ENCODE measurements at places on chromosomes 2 and 18.

GRCh38 chr2:72993147-72993932 lies 76.0 kb downstream of the EMX1 start:
- no peak for DNase-seq

DNA sequence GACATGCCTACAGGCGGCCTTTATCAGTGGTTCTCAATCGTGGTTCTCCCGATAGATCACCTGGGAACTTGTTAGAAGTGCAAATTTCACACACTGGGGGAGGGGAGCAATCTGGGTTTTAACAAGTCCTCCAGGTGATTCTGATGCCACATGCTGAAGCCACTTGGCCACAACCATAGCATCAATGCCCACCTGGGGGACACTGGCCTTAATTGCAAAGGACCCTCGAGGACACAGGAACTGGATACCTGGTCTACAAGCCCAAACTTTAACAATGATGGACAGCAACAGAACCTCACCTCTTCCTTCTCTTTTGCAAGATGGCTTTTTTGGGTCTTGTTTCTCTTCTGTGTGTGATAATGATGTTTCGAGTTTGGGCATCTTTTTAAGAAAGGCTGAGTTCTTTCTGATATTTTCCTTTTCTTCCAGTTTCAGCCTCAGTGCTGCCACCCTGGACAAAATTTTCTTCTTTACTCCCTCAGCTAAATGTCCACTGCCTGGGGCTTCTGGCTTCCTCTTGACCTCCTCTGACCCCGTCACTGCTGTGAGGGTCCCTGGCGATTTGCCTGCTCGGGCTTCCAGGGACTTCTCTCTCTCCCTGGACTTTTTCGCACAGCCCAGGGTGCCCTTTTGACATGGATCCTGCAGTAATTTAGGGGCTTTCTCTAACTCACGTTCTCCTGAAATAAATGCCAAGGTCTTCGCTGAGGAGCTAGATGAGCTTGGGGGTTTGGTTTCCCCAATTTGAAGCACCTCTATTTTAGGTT lies 94.2 kb downstream of the ALPK2 start:
- DNase-seq = no peak

GRCh38 chr2:69715964-69716363 lies 26.0 kb upstream of the ANXA4 start:
- DNase-seq = no peak

GRCh38 chr18:21242141-21242779 lies at the start of gene GREB1L:
TSS of gene GREB1L (plus strand) at chr18:21242232. CDS start at chr18:21383519, 141,287 bp downstream.
- no peak for DNase-seq

GRCh38 chr2:85015653-85016360 lies 44.8 kb downstream of the KCMF1 start:
- no peak for DNase-seq

DNA sequence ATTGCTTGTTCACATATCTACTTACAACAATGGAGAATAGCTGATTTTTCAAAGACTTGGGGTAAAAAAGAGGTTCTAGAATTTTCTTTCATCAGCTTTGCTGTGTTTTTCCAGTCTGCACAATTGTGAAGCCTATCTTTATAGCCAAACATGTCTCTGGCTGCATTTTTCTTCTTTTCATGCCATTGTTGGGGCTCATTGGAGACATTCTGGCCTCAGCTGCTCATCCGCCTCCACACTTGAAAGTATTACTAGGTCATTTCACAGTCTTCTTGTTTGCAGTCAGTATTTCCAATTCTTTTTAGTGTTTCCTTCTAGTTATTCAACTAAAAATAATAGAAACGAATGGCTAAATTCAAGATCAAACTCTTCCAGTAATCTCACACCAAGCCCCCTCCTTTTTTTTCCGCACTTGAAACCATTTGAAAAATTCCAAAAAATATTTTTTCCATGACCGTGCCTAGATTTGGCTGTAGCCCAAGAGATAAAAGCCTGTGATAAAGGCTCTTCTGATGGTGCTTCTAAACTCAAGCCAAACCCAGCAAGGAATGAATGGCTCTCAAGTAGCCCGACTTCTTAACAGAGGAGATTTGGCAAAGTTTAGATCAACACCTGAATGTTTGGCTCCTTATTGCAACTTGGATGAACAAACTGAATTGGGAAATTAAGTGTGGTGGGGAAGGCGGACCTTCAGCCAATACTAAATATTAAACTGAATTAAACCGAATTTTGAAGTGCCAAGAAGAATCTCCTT lies 103.4 kb downstream of the NRP2 start:
- DNase-seq = no peak

DNA sequence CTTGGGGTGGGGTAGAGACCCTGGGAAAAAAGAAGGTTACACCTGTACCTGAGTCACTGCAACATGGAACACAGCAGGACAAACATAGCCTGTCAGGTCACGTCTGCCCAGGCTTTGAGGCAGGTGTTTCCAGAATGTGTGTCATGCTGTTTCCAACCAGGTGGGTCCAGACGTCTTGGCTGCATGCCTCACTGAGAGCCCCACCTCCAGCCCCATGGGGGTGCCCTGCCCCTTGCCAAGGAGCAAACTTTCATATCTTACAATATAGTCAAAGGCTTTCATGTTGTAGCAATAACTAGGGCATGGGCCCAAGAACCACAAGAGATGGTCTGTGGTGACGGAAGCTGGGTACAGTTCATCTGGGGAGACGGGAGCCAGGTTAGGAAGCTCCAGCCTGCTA lies 499.7 kb downstream of the BCL11A start:
- DNase-seq = no peak

- no peak for DNase-seq
Observed at GRCh38 chr2:163191372-163191771, 352.8 kb upstream of the KCNH7 start.

GRCh38 chr2:192735447-192735846 lies 540.7 kb upstream of the TMEFF2 start:
- no peak for DNase-seq

DNA sequence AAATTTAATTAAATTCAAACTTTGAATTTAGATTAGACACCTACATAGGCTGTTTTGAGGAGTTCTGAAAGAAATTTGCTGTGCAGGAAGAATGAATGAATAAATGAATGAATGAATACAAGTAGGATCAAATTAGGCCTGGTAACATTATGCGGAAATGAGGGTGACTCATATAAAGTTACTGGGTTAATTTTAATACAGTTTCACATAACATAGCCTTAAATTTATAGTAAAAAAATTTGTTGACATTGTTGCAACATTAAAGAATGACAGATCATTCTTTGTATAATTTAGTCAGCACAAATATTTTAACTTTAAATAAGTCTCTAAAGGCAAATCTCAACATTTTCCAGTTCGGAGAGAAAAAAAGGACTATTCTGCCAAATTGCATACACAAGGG lies 1293.1 kb upstream of the SLC39A10 start:
- DNase-seq = no peak

DNA sequence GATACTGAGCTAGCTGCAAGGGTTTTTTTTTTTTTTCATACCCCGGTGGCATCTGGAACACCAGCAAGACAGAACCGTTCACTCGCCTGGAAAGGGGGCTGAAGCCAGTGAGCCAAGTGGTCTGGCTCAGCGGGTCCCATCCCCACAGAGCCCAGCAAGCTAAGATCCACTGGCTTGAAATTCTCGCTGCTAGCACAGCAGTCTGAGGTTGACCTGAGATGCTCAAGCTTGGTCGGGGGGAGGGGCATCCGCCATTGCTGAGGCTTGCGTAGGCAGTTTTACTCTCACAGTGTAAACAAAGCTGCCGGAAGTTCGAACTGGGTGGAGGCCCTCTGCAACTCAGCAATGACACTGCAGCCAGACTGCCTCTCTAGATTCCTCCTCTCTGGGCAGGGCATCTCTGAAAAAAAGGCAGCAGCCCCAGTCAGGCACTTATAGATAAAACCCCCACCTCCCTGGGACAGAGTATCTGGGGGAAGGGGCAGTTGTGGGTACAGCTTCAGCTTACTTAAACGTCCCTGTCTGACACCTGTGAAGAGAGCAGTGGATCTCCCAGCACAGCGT lies 5.1 kb upstream of the MIB1 start:
- DNase-seq = no peak

- no peak for DNase-seq
Observed at GRCh38 chr18:448116-448790, 52.2 kb downstream of the COLEC12 start.

DNA sequence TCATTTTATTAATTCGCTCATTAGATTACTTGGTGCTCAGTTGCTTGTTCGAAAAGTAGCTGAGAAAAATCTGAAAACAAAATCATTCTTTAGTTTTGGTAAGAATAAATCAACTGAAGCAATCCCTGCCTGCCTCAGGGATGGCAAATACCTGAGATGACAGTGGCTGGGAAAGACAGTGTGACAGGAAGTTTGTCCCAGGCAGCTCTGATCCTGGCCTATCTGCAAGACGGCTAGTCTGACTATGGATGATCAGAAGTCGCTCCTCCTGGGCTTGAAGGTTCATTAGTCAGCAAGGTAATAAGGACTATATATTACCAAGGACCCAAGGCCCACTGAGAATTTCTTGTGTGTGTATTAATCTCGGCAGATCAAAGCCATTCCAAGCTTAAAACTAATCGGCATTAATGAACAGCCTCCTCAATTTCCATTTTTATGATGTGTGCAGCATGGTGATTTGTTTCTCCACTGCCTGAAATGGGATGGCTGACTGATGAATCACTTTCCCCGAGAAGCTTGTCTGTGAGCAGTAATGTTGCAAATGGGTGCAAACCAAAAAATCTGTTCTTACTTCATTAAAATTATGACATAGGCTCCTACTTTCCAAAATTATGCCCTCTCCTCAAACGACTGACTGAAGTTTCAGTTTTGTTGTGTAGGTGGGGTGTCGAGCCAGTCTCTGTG lies 199.9 kb downstream of the ACTR3 start:
- DNase-seq = no peak

GRCh38 chr2:137255990-137256389 lies 490.6 kb downstream of the THSD7B start:
- no peak for DNase-seq

- no peak for DNase-seq
Observed at GRCh38 chr18:73842795-73843394, 304.7 kb downstream of the FBXO15 start.

- no peak for DNase-seq
Observed at GRCh38 chr2:205574001-205574400, 108.3 kb upstream of the NRP2 start.

- no peak for DNase-seq
Observed at GRCh38 chr18:48905513-48905912, 45.3 kb downstream of the SMAD7 start.

DNA sequence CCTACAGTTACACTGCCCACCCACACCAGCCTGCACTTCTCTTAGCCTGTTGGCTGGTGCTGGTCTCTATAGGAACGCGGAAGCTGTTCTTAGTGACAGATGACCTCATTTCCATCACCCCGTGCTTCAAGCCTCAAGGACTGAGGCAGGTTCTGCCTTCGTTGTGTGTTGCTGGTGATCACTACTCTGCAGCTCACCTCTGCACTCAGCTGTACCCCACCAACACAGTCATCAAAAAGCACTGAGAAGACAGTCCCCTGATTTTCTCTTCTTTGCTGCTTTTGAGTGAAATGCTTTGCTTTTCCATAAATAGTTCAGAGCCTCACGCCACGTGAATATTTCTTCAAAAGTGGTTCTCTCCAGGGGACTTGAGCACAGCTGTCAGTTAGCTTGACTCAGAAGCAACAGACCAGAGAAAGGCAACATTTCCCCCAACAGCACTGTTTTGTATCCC lies 225.7 kb upstream of the CCDC150 start:
- no peak for DNase-seq

GRCh38 chr2:174972924-174973323 lies 32.3 kb downstream of the CHN1 start:
- DNase-seq = no peak

DNA sequence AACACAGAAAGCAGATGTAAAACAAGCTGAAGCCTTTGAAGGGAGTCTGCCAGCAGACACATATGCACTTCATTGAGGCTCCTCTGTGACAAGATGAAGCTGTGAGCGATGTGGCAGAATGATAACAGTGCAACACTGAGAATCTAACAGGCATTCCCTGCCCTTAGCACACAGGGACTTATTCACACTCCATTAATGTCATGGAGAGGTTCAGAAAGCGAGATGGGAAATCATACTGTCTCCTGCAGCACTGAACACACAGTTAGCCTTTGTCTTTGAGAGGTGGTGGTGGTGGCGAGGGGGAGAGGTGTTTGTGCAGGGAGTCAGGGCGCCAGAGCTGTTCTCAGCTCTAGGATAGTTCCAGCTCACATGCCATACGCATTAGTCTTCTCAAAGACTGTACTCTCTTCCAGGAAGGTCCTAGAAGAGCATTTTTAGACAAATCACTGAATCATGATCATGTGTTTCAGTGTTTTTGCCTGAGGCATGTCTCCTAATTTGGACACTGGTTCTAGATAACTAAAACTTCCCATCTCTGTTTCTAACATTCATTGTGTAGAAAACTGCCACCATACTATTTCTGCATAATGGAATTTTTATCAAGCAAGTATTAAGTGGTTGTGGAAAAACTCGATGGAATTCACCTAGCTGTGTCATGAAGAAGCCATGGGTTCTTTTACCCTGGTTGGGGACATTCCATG lies 93.5 kb upstream of the ITGB6 start:
- DNase-seq = no peak

GRCh38 chr2:185108588-185108987 lies 510.3 kb downstream of the ZNF804A start:
- no peak for DNase-seq

GRCh38 chr18:36724591-36725001 lies 104.2 kb downstream of the TPGS2 start:
- DNase-seq = peak; percentile 74

- no peak for DNase-seq
Observed at GRCh38 chr2:208466920-208467298, 60.3 kb downstream of the PTH2R start.

DNA sequence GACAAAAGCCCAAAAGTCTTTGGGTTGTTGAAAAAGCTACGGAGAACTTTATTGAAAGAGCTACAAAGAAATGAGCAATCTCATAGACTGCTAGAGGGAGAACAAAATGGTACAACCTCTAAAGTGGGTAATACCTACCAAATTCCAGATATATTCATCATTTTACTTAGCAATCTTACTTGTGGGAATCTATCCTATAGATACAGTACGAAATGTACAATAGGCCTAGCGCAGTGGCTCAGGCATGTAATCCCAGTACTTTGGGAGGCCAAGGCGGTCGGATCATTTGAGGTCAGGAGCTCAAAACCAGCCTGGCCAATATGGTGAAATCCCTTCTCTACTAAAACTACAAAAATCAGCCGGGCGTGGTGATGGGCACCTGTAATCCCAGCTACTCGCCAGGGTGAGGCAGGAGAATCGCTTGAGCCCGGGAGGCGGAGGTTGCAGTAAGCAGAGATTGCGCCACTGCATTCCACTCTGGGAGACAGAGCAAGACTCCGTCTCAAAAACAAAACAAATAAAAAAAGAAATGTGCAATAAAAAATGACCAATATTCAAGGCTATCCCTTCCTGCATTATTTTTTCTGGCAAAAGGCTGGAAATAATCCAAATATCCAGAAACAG lies 10.1 kb downstream of the EXOC6B start:
- DNase-seq = no peak

GRCh38 chr2:230443541-230443940 lies 27.5 kb downstream of the SP100 start:
- no peak for DNase-seq

Measured in cardiac septum (tissue), 1 donor.